ENCODE measurements at places on chromosomes 2 and 18.

- no peak for DNase-seq
These were observed 50.5 kb upstream of the CHMP1B start for GRCh38 chr18:11800566-11801334.

- no peak for DNase-seq
These were observed 169.4 kb upstream of the CAVIN2 start for GRCh38 chr2:192016265-192016664.

DNA sequence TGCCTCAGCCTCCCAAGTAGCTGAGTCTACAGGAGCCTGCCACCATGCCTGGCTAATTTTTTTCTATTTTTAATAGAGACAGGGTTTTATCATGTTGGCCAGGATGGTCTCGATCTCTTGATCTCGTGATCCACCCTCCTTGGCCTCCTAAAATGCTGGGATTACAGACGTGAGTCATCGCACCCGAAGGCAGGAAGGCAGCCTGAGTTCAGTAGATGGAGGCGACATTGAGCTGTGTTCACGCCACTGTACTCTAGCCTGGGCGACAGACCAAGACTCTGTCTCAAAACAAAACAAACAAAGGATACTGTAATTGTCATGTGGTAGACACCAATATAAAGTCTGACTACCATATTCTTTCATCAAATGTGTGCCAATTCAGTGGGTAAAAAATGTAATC is 500.9 kb upstream of the DSEL start:
- DNase-seq: no peak

GRCh38 chr2:31764169-31764568 is 183.4 kb upstream of the SRD5A2 start:
- no peak for DNase-seq

GRCh38 chr18:11747731-11748130 is 58.7 kb downstream of the GNAL start:
- no peak for DNase-seq

DNA sequence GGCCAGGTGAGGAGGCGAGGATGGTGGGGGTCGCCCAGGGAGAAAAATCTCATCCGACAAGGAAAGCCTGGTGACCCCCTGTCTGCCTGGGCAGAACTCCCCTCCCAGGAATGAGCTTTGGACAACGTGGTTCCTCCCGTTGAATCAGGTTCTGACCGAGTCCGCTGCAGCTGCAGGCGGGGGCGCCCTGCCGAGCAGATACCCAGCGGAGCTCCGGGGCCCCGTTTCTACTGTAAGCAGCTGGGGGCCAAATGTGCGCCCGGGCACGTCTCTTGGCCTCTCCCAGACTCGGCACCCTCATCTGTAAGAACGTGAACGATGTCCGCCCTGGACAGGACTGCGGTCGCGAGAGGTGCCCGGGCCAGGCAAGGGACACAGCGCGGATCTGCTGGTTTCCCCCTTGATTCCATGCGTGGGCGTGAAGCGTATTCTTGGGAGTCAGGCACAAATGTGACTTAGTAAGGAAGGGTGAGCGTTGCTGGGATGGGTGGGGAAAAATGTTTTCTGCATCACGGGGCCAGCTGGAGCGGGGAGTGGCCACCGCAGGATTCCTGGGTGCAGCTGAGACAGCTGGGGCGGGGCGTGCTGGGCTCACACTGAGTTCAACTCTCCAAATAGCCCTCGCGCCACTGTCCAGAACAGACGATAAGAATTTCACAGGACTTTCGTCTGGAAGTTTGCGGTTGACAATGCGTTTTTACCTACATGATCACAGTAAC is 20.2 kb upstream of the TUBB6 start:
- no peak for DNase-seq

GRCh38 chr2:10575609-10576280 is 114.0 kb downstream of the NOL10 start:
- no peak for DNase-seq
